ENCODE measurements at places on chromosomes 5 and 9. TPM values are rescaled to one million over a fixed set of nuclear protein-coding genes. Genes with fewer than 3 reads are reported as not detected.

- no peaks in the 10 kb centered on the region for H3K36me3 ChIP-seq
- no peak overlapping the region for H3K27ac ChIP-seq
- H3K4me3 ChIP-seq: no peak overlapping the region
- no peak for DNase-seq
- H3K27me3 ChIP-seq: no peaks in the 10 kb centered on the region
- no peaks in the 10 kb centered on the region for H3K4me1 ChIP-seq
Observed at GRCh38 chr9:99834474-99834873, 12.8 kb downstream of the NR4A3 start.

GRCh38 chr5:97355775-97356174, 172.7 kb upstream of the RIOK2 start:
- H3K36me3 ChIP-seq: no peaks in the 10 kb centered on the region
- no peak overlapping the region for H3K27ac ChIP-seq

DNA sequence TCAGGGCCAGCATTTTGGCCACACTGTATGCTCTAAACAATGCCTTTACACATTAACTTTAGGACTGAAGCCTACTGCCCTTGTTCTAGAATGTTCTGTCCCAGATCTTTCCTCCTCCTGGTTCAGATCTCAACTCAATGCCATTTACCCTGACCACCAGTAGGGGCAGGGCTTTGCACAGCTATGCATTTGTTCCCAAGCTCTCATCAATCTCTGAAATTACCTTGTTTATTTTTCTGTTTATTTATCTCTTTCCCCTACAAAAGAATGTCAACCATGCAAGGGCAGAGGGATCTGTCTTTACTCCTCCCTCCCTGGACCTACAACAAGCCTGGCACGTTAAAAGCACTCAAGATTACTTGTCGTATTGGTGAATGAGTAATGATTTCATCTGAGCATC, 612.9 kb downstream of the BNC2 start:
- no peak for DNase-seq
- H3K27me3 ChIP-seq: no peaks in the 10 kb centered on the region
- H3K27ac ChIP-seq: no peak overlapping the region
- H3K4me3 ChIP-seq: no peak overlapping the region

DNA sequence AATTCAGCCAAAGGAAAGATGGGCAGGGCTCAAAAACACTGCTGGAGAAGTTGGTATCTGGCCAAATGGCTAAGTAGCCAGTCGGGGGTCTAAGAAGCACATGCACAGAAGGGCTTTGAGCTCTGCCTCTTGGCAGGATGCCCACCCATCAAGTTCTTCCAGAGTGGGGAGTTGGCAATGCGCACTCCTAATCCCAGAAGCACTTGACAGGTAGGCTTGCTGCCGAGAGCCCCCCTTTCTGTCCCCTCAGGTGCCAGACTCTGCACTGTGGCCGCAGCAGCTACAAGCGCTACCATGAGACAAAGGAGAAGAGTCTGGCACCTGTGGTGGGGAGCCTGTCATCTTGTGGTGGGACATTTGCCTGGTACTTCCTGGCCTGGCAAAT, 252.9 kb upstream of the SLC24A2 start:
- no peak for DNase-seq
- no peaks in the 10 kb centered on the region for H3K27me3 ChIP-seq
- H3K4me3 ChIP-seq: no peak overlapping the region
- no peaks in the 10 kb centered on the region for H3K4me1 ChIP-seq
- H3K36me3 ChIP-seq: no peaks in the 10 kb centered on the region

DNA sequence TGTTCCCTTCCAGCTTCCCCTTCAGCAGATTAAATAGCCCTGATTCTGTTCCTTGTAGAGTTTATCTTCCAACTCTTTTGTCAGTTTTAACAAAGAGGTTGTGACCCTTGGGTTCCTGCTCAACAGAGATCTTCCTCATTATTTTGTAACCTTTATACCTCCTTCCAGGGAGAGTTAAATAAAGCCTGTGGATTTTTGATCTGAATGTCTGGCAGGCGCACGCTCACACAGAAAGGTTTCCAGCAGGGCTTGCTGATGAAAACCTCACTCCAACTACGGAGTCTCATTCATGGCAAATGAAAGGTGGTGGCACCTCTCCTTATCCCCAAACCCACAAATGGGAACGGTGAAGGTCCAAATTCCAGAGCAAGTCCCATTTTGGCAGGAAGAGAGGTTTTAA, 129.0 kb downstream of the SREK1 start:
- no peaks in the 10 kb centered on the region for H3K4me1 ChIP-seq
- no peaks in the 10 kb centered on the region for H3K36me3 ChIP-seq
- H3K4me3 ChIP-seq: no peak overlapping the region
- no peak overlapping the region for H3K27ac ChIP-seq
- H3K27me3 ChIP-seq: no peaks in the 10 kb centered on the region

DNA sequence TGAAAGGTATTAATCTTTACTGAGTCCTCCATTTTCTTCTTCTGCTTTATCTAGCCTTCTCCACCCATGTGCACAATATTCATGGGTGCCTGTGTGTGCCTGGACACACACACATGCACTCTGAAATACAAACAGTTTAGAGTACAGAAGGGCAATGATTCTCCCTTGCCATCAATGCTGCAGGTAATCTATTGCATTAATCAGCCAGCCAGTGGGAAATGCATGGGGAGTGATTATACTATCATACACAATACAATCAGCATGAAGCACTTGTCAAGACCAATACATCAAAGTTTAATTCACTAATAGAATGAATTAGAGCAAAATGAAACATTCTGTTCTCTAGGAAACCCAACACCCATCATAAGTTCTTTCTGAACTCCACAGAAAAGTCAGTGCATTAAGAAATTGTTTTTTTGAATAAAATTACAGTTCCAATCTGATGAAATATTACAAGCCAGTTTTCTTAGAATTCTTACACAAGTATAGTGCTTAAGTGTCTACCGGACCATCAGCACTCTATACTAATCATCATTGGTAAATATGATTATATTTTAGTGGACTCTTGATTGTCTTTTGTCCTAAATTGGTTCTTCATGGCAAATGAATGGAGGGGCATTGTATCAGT, 172.2 kb downstream of the ZSWIM6 start:
- H3K4me1 ChIP-seq: no peaks in the 10 kb centered on the region
- H3K27me3 ChIP-seq: no peaks in the 10 kb centered on the region
- no peaks in the 10 kb centered on the region for H3K36me3 ChIP-seq
- no peak overlapping the region for H3K4me3 ChIP-seq
- H3K27ac ChIP-seq: no peak overlapping the region
- DNase-seq: no peak

DNA sequence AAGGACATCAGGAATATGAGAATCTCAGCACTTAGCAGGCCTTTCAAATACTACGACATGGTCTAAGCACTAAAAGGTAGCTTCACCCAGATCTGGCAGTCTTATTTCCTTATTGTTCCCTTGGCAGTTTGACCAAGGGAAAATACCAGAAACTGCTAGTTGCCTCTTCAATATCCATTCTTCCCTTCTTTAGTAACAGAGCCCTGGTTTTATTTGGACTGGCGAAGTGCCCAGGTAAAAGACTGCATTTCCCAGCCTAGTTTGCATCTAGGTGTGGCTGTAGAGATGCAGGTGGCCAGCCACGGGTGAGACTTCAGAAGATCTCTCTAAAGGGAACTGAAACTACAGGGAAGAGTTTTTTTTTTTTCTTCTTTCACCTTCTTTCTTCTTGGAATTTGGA, 21.6 kb downstream of the DMRT2 start:
- H3K36me3 ChIP-seq: no peaks in the 10 kb centered on the region
- H3K27ac ChIP-seq: no peak overlapping the region
- DNase-seq: no peak
- H3K4me3 ChIP-seq: no peak overlapping the region
- no peaks in the 10 kb centered on the region for H3K27me3 ChIP-seq
- no peaks in the 10 kb centered on the region for H3K4me1 ChIP-seq

- no peaks in the 10 kb centered on the region for H3K36me3 ChIP-seq
- H3K4me1 ChIP-seq: no peaks in the 10 kb centered on the region
- no peak overlapping the region for H3K27ac ChIP-seq
- no peak overlapping the region for H3K4me3 ChIP-seq
Observed at GRCh38 chr5:74624501-74624900, 16.0 kb downstream of the ENC1 start.

DNA sequence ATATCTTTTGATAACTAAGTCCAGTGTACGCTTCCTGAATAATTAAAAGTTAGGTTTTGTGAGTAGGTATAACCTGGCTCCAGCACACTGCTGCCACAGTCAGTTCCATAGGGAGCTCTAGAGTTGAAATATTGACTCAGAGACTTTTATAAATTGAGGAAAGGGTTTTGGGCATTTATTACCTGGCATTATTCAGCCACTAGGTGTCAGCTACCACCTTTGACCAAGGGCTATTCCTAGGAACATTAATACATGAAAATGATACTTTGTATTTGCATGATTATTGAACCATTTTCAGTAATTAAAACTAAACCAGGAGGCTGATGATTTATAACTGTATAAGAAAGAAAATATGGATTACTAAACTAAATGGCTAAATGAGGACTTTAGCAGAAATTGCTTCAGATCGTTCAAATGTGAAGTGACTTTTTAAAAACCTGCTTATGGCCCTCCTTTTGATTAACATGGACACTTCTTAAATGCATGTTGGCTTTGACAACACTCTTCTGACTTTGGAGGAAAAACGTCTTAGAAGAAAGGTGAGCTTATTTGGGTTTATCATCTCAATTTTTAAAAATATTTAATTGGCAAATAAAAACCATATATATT, 83.0 kb downstream of the SMC2 start:
- H3K27me3 ChIP-seq: no peaks in the 10 kb centered on the region
- H3K36me3 ChIP-seq: no peaks in the 10 kb centered on the region
- H3K4me1 ChIP-seq: no peaks in the 10 kb centered on the region
- H3K27ac ChIP-seq: no peak overlapping the region

- H3K36me3 ChIP-seq: no peaks in the 10 kb centered on the region
- no peak overlapping the region for H3K27ac ChIP-seq
- no peak for DNase-seq
- no peak overlapping the region for H3K4me3 ChIP-seq
Observed at GRCh38 chr5:10576121-10576789, 12.4 kb downstream of the ANKRD33B start.

DNA sequence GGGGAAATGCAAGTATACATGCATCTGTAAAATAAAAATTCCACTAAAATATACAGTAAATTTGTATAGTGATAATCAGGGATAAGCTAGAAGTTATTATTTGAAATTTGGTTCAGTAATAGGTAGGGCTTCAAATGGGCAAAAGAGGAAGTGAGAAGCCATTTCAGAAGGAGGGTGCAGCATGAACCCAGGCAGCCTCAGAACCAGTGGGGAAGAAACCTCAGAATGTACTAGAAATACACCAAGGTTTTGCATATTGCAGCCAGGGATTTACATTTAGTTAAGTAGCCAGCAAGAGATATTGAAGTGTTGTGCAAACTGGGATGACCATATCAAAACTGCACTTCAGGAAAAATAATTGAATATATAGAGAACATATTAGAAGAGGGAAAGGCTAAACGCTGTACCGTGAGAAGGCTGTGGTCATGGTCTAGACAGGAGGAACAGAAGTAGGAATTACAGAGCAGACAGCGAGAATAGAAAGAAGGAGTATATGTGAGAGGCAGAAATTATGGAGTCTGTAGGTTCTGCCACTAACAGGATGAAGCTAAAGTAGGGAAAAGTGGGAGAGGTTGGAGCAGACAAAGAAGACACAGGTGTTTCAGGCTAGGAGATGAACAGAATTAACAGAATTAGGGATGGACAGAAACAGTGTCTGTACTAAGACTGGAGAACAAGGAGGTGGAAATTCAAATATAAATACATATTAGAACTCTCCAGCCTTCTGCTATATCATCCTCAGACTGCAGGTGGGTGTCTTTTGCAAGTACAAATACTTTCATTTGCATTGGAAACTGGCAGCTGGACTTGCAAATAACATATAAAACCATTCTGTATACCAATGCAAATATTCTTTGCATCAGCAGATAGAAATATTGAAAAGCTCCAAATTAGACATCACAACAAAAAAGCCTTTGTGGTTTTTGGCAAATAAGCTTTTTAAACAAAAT, 335.6 kb downstream of the ZNF608 start:
- no peak overlapping the region for H3K4me3 ChIP-seq
- no peak for DNase-seq

The PDE8B gene
- 57.1 TPM for total RNA-seq

The ARHGEF39 gene
- total RNA-seq: 0.80 TPM

The KIAA1958 gene
- 2.9 TPM for total RNA-seq

The HAND1 gene
- 0.16 TPM for total RNA-seq

The ECSCR gene
- 39.3 TPM for total RNA-seq

All from breast epithelium (tissue), 4 donors.